ENCODE measurements at places on chromosomes 11 and 22.
A peak's percentile ranks its signal among the peaks of the same experiment; 100 is the strongest.

DNA sequence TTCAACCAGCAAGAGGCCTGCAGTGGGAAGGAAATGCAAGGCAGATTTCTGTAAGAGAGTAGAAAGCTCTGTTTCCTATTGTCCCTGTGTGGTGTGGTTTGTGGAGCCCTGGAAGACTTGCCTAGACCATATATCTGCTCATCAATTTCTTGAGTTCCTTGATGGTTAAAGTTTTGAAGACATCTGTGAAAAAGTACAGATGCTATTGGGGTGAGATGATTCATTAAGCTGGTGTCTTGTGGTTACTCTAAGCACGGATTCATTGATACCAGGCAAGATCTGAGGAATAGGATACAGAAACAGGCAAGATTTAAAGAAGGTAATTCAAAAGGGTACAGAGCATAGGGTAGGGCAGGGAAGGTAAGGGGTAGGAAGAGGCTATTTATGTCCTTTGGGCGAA is 275.8 kb upstream of the SESN3 start:
- no peak for DNase-seq

- DNase-seq: no peak
Measured at GRCh38 chr11:12085371-12086251, 24.8 kb upstream of the MICAL2 start.

GRCh38 chr11:12768726-12769673 is 94.8 kb downstream of the TEAD1 start:
- DNase-seq: no peak

- no peak for DNase-seq
Measured at GRCh38 chr11:66531841-66532240, 14.0 kb downstream of the ZDHHC24 start.

- no peak for DNase-seq
Measured at GRCh38 chr11:26696330-26696729, 25.5 kb downstream of the SLC5A12 start.

- no peak for DNase-seq
Measured at GRCh38 chr22:43470253-43470652, 58.4 kb downstream of the MPPED1 start.

- no peak for DNase-seq
Measured at GRCh38 chr11:48108231-48109045, 108.2 kb upstream of the OR4B1 start.

- no peak for DNase-seq
Measured at GRCh38 chr11:113998574-113998973, 23.7 kb downstream of the HTR3A start.

GRCh38 chr11:86625544-86625943 is 46.9 kb downstream of the ME3 start:
- DNase-seq: no peak

DNA sequence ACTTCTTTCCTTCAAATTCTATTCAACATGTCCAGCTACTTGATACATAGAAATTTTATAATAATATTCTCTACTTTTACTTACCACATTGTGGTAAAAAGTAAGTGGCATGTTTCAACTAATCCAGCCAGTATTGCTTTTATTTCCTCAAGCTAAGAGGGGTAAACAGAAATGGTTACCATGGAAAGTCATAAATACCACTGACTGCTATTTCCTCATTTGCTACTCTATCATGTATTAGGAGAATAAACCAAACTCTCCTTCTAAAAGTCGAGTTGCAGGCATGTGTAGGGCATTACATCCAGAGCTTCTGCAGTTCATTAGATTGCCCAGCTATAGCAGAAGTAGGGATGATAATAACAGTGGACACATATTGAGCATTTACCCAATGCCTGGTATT is 208.4 kb downstream of the MAML2 start:
- DNase-seq: no peak

- DNase-seq: no peak
Measured at GRCh38 chr11:1297011-1297575, 12.3 kb downstream of the TOLLIP start.

DNA sequence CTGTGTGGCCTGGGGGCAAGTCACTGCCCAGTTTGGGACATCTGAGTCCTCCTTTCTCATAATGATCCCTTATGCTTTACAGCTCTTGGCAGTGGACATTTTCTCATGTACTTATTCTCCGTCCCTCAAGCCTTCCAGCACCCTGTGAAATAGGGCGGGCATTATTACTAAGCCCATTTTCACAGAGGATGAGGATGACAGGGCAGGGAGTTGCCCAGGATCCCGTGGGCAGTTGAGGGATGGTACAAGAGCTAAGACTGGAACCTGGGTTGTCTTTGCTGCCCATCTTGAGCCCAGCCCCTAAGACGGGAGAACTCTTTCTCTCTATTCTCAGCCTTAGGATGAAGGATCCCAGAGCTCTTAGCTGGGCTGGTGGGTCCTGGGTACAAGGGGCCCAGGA is 11.2 kb downstream of the CD82 start:
- DNase-seq: no peak

- DNase-seq: no peak
Measured at GRCh38 chr11:73762732-73763131, 1.9 kb upstream of the RAB6A start.

DNA sequence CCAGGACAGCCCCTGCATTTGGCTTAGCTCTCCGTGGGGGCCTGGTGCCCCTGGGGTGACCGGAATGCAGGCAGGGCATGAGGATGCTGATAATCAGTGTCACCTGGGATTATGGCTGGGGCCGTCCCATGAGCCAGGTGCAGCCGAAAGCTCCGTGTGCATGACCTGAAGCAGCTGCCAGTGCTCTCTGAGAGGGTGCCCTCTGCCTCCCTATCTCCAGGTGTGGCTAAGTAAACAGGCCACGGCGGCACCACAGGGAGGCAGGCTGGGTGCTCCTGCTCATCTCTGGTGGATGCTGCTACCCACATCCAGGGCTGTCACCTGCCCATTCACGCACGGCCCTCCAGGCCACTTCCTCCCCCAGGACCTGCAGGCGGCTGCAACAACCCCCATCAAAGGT is 29.8 kb downstream of the DUSP8 start:
- DNase-seq: no peak

GRCh38 chr22:44536411-44536810 is 38.4 kb upstream of the RTL6 start:
- DNase-seq: no peak

- no peak for DNase-seq
Measured at GRCh38 chr11:88454881-88455280, 117.3 kb upstream of the CTSC start.

DNA sequence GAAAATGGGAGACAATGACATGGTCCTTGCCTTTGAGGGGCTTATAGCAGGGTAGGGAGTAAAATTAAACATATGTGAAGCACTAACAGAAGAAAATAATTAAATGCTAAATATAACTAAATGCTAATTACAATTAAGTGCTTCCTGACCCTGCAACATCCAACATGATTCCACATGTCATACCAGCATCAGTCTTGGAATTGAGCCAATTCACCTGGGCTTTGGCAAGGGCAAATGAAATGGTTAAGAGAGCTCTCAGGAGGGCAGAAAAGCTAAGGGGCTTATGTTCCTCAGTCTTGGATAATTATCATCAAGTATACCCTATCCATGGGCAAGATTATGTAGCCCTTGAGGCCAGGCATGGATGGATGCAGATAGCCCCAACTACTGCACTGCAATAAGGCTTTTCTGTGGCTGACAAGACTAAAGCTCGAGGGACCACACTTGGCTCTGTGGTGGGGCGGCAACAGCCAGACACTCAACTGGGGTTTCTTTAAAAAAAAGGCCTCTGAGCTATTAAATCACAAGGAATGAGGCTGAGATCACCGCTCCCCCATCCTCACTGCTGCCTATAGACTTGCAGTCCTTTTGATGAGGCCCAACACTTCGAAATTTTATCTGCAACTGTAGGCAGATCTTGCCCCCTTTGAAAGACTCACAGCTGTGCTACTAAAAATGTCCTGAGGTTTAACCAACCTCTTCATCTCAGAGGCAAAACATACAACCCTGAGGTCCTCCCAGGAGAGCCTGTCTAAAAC is 39.0 kb downstream of the IL18BP start:
- no peak for DNase-seq

DNA sequence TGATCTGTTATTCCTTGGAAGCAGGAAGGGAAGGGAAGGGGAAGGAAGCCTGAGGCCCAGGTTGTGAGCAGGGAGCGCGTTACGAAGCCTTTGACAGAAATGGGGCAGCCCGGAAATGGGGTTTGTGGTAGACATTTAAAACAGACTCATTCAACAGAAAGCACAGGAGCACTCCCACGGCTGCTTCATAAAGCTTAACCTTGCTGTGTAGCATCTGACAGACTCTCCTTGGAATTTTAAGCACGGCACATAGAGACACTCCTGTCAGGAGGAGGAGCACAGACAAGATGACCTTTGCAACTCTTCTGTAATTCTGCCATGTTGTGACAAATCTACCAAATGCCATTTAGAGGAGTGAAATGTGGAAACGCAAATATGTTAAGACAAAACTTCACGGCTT is 131.6 kb downstream of the FBXO7 start:
- DNase-seq: no peak

GRCh38 chr22:38335077-38335476 is 17.8 kb upstream of the CSNK1E start:
- DNase-seq: no peak

GRCh38 chr22:43994006-43994405 is 30.1 kb upstream of the PARVB start:
- no peak for DNase-seq

GRCh38 chr11:115158053-115158452 is 346.2 kb downstream of the CADM1 start:
- DNase-seq: no peak

- DNase-seq: peak; percentile 39
Measured at GRCh38 chr11:20367313-20367948, 3.9 kb downstream of the HTATIP2 start.

- no peak for DNase-seq
Measured at GRCh38 chr11:9170450-9170849, 79.1 kb upstream of the SCUBE2 start.

GRCh38 chr22:43853328-43853931 is 8.9 kb downstream of the SULT4A1 start:
- no peak for DNase-seq

DNA sequence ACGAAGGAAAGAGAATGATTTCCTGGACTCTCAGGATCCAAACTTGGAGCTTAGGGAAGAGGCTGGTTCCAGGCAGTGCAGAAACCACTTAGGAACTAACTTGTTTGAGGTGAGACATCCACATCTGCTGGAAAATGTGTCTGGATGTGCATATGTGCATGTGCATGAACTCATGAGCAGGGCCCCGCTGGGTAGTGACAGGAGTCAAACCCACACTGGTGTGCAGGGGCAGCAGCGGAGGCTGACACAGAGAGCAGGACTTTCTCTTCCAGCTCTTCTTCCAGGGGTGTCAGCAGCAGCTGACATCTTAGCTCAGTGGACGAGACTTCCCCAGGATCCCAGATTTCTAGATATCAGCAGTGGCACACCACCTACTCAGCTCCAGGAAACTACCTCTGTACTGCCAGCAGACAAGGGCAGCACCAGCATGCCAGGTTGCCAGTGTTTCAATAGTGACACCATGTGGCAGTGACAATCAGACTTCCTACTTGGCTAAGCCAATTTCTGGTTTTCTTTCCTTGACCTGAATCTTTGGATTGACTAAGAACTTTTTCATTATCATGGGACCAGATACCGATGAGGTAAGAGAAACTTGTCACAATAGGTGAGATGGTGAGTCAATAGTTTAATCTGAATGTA is 227.5 kb upstream of the ZC3H12C start:
- DNase-seq: no peak

- DNase-seq: no peak
Measured at GRCh38 chr11:31620434-31620833, 110.9 kb downstream of the ELP4 start.

DNA sequence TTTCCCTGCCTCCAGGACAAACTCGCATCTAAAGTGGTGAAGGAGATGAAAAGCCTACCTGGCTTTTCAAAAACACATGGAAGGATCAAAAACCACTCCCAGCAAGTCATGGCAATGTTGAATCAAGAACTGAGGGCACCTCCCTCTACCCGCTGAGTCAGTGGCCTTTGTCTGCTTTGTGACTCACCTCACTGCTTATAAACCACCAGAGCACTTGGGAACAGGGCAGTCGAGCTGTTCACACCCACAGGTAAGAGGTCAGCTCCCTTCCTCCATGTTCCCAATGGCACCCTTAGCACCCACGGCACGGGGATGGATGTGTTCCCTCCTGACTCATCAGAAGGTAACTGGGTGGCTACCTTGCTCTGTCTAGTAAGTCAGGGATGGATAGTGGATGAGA is 21.7 kb downstream of the TENM4 start:
- DNase-seq: no peak

GRCh38 chr11:12693479-12694182 is 19.4 kb downstream of the TEAD1 start:
- DNase-seq: no peak

- no peak for DNase-seq
Measured at GRCh38 chr11:46100670-46101069, 20.6 kb downstream of the PHF21A start.

GRCh38 chr11:83044958-83045712 is 26.6 kb downstream of the RAB30 start:
- no peak for DNase-seq

DNA sequence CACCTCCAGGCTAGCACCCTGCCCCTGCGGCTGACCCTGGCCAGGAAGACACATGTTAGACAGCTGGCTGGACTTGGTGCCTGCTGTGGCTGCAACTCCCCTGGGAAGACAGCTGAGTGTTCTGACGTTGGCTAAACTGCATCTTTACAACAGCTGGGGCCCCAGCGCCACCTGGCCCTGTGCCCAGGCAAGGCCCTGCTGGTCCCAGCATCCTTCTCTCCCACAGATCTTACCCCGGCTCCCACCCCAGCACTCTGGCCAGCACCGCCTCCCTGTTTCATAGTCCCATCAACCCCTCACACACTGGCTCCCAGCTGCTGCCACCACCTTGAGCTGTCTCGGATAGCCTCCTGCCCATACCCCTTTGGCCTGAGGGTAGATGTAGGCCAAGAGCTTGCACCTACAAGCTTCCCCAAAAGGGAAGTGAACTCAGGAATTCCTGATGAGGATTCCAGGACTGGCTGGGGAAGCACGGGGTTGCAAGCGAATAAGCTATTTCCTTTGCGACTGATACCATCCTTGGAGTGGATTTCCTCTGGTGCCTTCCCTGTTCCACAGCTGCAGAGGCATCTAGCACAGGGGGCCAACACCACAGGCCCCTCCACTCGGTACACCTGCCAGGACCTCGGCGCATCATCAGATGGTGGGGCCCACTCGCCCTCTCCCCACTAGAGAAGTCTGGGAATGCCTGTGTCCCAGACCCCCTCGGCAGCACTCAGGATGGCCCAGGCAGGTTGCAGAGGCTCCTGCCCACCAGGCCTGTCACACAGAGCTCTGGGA is 28.5 kb downstream of the RSPH14 start:
- DNase-seq: no peak

- DNase-seq: no peak
Measured at GRCh38 chr11:45665206-45665932, at the start of gene CHST1. Gene CHST1, minus strand, starts transcription at chr11:45665622. Its CDS starts 14,699 bp downstream, at chr11:45650923.

- peak; percentile 95 for DNase-seq
Measured at GRCh38 chr11:78139422-78140391, at the start of gene ALG8. Gene ALG8, minus strand, starts transcription at chr11:78139626. Its CDS starts 38 bp downstream, at chr11:78139588.
